T-helper 17 cell (primary cell): ENCODE measurements at places on chromosomes 4 and X.

GRCh38 chr4:179307297-179308136 lies 1865.3 kb upstream of the AGA start:
- no peak for DNase-seq

DNA sequence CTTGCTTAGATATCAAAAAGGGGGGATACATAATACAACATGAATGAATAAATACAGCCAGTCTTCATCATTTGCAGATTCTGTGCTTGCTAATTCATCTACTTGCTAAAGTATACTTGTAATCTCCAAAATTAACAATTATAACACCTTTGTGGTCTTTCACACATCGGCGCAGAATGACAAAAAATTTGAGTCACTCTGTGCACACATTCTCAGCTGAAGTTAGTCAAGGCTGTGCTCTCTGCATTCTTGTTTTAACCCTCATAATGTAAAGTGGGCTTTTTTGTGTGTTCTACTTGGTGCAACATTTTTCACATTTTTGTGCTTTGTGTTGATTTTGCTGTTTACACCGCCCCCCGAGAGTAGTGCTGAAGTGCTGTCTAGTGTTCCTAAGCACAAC lies 65.8 kb upstream of the GPRIN3 start:
- DNase-seq: no peak

DNA sequence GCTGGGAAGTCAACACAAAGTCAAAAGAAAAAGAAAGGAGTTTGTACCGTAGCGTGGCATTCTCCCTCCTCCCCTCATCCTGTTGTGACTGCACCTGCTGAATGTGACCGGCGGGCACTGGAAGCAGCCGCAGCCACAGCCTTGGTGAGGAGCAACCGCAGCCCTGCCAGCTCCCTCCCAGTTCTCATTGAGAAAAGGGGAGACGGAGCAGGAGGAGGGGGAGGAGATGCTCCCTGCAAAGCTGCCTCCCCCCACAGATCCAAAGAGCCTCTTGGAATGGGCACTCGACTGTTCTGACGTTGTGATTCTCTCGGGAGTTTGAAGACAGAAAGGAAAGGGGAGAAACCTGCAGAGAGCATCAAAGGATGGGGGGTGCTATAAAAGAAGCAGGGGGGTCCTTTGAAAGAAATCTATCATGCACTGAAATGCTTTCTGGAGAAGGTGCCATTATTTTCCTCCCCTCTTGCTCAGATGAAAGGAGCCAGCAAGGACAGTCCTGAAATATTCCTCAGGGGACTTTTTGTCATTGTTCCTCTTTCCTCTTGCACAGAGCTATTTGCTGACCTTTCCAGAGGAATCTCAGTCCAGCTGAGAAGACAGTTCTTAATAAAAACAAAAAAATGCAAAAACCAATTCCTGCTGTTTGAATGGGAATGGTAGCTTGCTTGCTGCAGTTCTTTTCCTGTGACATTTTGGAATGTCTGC lies 429.7 kb downstream of the MAPK10 start:
- no peak for DNase-seq

GRCh38 chr4:55947254-55947882 lies 1.4 kb upstream of the CEP135 start:
- DNase-seq: no peak

DNA sequence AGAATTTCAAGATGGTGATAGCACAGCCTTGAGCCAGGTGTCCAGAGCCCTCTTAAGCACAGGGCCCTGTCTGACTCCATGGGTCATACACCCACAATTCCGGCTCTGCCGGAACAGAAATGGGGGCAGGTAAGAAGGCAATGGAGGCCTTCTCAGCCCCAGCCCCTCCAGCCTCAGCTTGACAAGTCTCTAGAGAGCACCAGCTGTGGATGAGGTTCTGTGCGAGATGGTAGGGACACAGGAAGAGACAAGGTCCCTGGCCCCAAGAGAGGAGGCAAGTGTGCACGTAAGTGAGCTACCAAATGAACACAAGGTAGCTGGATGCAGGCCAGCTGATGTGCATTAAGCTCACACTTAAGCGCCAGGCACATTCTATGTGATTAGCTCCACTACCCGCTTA lies 2.4 kb upstream of the PRRG3 start:
- no peak for DNase-seq
